CD4-positive, alpha-beta T cell treated with Interleukin-12 subunit alpha and Interleukin-12 subunit beta, for 1 hour (primary cell): ENCODE measurements at places on chromosomes 5 and 9.

- no peak for DNase-seq
These were observed 82.7 kb downstream of the ITGA1 start for GRCh38 chr5:52870448-52870847.

DNA sequence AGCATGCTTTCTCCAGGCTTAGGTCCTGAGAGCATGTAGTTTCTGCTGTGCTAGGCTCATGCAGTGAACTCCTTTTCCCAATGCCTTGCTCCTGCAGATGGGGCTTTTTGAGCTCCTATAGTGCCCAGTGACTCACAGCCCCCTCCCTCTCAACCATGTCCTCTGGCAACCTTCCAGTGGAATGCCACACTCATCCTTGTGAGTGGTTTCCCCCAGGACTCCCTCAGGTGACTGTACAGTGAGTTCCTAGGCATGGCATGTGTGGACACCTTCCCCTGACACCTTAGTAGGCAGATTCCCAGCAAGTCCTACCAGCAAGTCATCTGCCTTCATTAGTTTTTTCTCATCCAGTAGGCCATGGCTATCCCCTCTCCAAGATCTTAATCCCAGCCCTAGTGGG is 72.4 kb upstream of the CXCL14 start:
- no peak for DNase-seq

DNA sequence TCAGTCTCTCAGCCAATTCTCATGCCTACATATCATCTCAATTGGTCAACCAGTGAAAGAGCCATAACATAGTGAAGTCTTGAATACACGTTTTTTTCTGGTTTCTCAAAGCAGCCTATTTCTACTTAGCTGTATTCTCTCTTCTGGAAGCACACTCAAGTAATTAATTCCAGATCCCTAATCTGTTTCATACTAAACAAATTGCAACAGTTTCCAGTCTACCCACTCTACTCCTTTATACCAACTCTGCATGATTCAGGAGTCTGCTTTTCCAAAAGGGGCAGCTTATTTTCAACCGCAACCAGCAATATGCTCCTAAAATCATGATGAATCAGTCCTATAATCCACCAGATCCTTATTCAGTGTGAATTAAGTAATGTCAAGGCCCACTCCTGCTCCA is 211.7 kb downstream of the TLE1 start:
- no peak for DNase-seq

GRCh38 chr5:141846031-141846430 is 32.2 kb downstream of the PCDH1 start:
- DNase-seq = no peak

DNA sequence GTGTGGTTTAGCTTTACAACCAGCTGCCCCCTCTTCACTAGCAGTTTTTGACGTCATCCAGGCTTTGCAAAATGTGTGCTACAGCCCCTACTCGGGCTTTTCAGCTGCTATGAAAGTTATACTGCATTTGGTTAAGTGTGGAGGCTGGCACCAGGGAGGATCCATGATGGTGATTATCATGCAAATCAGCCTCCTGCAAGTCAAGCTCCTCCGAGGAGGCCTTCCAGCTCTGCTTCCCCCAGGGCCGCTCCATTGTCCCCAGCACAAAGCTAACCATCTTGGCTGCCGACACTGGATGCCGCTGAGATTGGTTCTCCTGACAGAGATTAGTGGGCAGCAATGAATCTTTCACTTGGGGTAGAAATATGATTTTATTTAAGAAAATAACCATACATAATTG is 159.6 kb downstream of the NR2F1-AS1 start:
- no peak for DNase-seq

- DNase-seq = no peak
These were observed 339.8 kb upstream of the RGMB start for GRCh38 chr5:98433673-98434072.

DNA sequence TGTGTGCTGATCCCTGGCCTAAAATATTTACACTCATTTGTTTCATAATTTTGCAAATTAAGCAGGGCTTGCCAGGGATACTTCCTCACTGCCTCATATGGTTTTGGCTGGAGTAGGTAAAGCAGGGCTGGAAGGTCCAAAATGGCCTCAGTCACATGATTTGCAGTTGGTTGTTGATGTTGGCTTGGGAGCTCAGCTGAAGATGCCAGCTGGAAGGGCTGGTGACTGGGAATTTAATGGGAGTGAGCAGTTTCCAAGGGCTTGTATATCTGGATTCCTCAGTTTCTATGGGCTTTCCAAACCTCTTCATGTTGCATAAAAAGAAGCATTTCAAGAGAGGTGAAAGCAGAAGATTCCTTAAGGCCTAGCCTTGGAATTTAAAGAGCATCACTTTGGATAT is 729.3 kb downstream of the CDH18 start:
- DNase-seq = no peak

GRCh38 chr9:4148751-4149150 is 151.1 kb downstream of the GLIS3 start:
- DNase-seq = no peak
